ENCODE measurements at places on chromosomes 12 and 14.

DNA sequence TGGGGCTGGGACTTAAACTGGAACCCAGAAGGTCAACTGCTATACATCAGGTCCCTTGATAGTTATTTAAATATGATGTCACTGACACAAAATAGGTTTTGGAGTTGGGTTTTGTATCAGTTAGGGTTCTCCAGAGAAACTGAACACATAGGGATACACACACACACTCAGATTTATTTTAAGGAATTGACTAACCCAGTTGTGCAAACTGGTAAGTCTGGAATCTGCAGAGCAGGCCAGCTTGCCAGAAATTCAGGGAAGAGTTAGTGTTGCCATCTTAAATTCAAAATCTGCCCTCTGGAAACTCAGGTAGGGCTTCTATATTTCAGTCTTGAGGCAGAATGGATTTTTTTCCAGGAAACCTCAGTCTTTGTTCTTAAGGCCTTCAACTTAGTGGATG, 36.9 kb downstream of the MAPK1IP1L start:
- DNase-seq, result no peak

DNA sequence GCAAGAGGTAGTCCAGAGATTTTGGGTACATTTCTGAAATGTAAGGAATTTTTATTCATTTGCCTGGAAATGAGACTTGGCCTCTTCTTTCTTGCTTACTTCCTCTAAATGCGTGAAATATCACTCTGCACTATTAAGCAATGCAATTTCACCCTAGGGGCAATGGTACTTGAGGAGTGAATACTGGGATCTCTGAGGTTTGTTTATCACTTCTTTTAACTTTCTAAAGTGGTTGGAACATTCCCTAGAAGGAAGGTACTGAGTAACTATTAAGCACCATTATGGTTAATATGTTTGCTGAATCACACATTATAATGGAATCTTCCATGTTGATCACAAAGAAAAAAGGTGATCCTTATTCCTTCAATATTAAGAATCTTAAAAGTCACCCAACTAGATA, 120.9 kb upstream of the CAND1 start:
- DNase-seq, result no peak

DNA sequence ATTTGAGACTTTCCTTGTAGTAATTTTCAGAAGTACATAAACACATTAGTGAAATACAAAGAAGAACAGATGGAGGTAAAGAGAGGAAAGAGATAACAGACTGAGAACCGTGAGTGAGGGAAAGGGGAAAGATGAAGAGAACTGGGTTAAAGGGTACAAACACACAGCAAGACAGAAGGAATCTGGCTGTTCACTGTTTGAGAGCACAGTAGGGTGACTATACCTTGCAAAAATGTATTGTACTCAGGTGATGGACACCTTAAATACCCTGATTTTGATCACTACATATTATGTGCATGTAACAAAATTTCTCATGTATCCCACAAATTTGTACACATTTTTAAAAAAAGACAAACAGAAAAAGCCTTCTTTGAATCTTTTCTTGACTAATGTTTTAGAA, 2.7 kb upstream of the TRHDE start:
- no peak for DNase-seq

DNA sequence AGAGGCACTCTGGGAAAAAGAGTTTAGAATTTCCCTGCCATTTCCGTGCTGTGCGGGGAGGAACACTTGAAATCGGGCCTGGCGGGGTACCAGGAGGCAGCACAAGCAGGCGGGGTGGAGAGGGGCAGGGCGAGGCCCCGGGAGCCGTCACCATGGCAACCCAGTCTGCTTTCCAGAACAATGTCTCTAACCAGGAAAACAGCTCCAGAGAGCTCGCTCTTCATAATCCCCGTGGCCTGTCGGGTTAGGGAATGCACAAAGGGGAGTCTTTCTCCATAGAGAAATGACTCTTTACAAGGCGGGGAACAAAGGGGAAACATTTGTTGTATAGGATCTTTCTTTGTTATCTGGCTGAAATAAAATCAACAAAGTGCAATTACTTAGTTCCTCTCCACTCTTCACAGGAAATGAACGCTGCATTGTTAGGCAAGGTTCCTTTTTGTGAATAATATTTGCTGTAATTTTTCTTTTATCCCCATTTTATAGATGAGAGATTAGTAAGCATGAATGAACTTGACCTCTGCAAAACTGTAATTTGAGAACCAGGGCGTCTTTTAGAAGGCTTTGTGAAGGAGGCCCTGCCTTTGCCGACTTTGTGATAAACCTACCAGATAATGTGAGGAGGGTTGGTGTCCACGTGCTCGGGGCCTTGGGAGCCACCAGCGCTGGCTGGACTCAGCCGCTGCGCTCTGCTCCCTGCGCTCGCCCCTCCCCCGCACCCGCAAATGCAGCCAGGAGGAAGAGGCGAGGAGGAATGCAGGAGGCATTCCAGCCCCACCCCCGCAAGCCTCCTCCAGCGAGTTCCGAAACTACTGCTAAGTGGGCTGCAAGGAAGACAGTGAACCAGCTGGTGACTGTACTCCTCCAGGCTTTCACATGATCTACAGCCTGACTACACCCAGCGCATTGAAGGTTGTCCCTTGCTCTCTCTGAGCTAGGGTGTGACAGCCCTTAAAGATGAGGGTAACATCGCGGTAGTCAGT, 105.2 kb upstream of the ATF7IP start:
- peak; percentile 84 for DNase-seq

DNA sequence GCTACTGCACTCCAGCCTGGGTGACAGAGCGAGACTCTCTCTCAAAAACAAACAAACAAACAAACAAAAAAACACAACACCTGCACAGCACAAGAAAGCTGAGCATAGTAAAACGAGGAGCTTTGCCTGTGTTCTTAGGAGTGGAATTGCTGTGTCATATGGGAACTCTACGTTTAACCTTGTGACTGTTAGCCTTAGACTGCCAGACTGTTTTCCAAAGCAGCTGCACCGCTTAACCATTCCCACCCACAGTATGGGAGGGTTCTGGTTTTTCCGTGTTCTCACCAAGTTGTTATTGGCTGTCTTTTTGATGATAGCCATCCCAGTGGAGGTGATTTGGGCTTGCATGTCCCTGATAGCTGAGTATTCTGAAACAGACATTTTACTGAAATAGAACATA, 9.2 kb downstream of the WNT5B start:
- DNase-seq, result no peak

GRCh38 chr12:47147739-47148138, 68.0 kb upstream of the AMIGO2 start:
- no peak for DNase-seq

Data from AG09309 (cell line).